BJ (cell line): ENCODE measurements at places on chromosomes 12 and 14.
A peak's percentile ranks its signal among the peaks of the same experiment; 100 is the strongest.

- DNase-seq = no peak
Measured at GRCh38 chr12:66129934-66130266, 650 bp downstream of the LLPH start.

DNA sequence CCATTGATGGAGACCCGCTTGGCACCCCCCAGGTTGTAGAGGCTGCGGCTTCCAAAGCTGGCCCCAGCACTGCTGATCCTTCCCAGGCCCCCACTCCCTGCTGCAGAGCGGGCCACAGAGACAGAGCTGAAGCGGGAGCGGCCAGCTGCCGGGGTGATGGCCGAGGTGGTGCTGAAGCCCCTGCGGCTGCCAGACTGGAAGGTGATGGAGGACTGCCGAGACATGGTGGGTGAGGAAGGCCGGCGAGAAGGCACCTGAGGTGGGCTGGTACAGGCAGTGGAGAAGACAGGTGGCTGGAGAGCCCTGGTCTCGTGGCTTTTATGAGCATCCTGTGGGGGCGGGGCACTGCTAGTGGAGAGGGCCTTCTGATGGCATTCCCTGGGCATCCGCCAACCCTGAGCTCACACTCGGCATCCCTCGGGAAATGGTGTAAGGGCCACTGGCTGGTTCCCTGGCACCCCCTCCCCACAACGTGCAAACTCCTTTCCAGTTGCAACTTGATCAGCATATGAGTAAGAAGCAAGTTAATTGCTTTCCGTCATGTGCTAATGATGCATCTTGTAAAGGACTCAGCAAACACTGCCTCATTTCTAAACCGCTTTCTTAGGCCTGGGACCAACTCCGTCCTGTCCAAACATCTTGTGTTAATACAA is at the start of gene KRT75:
Gene KRT75, minus strand, starts transcription at position 291 of the 653 bp plus-strand sequence. Its CDS starts 67 bp downstream, at position 224.
- no peak for DNase-seq

GRCh38 chr12:97167598-97167997 is 260.5 kb downstream of the NEDD1 start:
- no peak for DNase-seq

GRCh38 chr12:4168036-4168435 is 105.5 kb upstream of the CCND2 start:
- no peak for DNase-seq

DNA sequence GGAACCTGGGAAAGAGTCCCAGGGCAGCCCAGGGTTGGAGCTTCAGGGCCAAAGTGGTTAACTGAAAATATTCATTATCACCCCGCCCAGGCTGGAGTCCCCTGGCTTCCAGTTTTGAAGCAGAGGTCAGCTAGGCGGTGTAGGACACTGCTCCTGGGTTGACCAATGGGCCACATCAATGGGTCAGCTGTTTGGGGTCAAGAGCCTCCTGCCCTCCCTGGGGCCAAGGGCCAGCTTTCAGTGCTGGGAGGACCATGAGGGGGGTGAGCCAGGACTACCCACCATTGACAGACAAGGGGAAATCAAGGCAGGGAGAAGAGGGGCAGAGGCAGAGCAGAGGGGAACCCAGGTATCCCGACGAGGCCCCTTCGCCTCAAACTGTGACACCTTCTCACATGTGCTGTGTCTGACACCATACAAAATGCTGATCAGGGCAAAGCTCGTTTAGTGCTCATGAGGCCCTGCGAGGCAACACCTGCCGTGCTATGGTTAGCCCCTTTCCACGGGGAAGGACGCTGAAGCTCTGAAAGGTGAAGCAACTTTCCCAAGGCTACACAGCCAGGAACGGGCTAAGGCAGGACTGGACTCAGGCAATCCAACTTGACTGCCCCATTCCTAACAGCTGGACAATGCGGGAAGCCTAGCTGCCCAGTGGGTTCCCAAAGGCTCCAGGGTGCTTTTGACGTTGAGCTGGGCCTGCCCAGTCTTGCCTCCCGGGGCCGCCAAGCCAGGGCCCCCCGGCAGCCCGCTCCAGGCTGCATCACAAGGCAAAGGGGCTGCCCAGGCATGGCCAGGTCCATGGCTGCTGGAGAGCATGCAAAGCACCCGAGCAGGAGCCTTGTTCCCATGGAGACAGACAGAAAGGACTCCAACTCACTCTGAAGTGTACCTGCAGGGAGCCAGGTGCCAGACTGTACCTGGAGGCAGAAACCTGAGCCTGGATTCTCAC is 2.0 kb downstream of the SYNE3 start:
- DNase-seq = no peak

DNA sequence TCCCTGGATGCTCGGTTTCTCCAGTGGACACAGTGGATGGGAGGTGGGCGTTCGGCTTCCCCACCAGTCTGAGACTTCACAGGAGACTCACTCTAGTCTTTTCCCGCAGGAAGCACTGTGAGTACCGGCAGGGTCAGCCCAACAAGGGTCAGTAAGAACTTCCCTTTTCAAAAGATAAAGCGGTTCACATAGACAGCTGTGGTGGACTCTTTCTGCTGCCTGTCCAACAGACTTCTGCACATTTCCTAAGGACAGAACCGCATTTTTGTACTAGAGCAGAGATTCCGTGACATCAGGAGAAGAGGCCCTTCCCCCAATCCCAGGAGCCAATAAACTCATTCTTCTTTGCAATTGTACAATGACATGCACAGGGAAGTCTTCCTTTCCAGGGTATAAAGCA is 10.4 kb downstream of the LTBR start:
- no peak for DNase-seq

DNA sequence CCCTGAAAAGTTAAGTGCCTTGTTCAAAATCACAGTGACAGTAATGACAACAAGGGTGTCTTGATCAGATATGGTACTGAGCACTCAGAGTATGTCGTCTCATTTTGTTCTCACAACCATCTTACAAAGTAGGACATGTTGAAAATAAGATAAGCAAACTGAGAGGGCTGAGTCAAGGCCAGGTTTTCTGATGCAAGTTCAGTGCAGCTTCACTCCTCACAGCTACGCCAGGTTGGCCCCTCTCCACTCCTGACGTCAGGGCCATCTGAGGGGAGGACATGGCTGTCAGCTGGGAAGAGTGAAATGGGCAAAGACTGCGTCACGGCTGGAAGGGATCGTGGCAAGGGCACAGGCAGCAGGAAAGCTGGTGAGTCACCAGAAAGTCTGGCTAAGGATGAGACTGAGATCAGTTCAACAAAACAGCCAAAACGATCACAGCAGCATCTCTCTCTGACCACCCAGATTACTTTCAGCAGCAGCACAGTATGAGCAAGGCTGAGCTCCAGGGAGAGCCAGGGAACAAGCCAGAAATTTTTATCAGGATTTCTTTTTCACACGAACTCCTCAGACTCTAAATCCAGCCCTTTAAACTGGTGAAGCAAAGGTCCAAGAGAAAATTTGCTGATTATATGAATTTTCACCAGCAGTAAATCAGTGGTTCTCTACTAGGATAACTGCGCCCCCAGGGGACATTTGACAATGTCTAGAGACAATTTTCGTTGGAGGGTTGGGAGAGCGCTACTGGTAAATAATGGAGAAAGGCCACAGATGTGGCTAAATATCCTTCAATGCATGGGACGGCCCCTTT is 297.9 kb upstream of the AMIGO2 start:
- peak; percentile 96 for DNase-seq

DNA sequence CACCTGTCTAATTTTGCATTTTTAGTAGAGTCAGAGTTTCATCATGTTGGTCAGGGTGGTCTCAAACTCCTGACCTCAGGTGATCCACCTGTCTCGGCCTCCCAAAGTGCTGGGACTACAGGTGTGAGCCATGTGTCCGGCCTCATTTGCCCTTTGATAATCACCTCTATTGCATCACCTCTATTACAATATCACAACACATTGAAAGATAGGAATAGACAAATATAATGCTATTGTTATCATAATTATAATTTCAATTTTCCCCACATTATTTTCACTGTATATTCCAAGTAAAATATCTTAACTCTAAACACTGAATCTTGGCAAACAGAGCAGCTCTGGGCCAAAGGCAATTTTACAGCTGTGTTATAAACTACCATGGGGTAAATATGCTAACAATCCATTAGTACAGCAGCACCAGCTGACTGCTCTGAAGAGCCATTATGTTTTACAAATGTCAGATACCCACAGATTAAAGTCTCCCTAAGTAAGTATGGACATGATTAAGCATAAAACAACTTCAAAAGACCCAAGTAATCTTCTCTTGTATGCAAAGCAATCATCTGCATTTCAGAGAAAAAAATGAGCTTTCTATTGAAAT is 173.2 kb downstream of the MED13L start:
- DNase-seq = no peak

- no peak for DNase-seq
Measured at GRCh38 chr14:103696466-103697071, 18.7 kb downstream of the XRCC3 start.

- DNase-seq = no peak
Measured at GRCh38 chr12:79422060-79422812, 268.5 kb downstream of the PAWR start.

DNA sequence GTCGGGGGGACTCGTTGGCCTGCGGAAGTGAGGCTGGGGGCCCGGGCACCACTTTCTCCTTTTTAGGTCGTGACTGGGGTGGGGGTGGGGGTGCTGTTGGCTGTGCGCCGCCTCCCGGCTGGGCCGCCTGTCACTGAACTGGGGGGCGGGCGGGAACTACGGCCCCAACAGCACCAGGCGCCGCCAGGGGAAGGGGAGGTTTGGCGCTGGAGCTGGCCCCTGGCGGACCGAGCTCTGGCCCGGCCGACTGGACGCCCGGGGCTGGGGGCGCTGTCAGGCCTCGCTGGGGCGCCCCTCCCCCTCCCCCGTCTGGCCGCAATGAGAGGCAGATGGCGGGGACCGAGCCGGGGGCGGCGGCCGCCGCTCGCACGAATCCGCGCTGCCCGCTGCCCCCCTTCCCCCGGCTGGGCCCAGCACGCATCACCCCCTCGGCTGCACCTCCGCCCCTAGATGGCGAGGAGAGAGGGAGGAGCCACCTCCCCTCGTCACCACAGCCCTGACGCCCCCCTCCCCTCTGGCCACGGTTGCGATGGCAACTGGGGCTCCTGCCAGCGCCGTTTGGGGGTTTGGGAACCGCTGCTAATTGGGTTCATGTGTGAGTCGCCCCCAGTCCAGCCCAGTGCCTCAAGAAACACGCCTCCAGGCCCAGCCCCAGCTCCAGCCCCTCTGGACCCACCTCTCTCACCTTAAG is 723 bp downstream of the NFATC4 start:
- peak; percentile 51 for DNase-seq

DNA sequence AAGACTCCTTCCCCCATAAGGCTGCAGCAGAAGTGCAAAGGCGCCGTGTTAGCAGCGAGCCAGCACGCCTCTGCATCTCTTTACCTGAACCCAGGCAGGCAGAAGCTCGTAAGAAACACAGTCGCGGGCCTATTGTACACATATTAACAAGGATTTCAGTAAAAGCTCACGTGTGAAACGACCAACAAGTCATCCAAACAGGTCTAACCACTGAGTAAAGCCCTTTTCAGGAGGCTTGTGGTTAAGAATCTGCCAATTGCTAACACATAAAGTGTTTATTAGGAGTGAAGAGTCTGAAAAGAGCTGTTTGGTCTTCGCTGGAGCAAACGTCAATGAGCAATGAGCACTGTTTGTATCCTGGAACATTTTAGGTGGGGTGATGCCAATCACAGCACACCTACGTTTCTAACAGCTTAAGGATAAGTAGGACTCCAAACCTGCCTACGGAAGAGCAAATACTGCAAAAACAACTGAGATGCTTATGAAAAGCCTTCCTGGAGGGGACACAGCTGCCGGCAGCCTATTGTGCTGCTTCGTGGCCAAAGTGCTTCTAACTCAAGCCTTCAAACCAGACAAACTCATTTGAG is 43.1 kb downstream of the PRKAB1 start:
- no peak for DNase-seq

- DNase-seq = no peak
Measured at GRCh38 chr12:50057896-50058670, 687 bp downstream of the ASIC1 start.

- DNase-seq = no peak
Measured at GRCh38 chr14:59919570-59920377, at the start of gene LRRC9. LRRC9 (plus strand) TSS chr14:59920144.

DNA sequence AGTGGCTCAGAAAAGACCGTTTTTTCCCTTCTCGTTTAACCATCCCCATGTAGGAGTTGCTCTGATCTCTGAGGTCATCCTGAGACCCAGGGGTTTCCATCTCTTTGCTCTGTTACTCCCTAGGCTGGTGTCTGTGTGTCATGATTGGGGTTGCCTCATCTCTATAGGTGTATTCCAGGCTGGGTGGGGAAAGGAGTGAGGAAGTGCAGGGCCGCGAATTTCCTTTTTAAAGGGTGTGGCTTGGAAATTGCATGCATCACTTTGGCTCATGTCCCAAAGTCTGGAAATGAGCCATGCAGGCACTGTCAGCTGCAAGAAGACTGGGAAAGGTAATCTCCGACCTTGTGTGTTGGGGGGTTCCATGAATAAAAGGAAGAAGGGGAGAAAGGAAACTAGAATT is 201.9 kb downstream of the AACS start:
- no peak for DNase-seq
